ENCODE measurements at places on chromosomes 12 and 14. TPM values are rescaled to one million over a fixed set of nuclear protein-coding genes. Genes with fewer than 3 reads are reported as not detected.

- no peak for DNase-seq
Observed at GRCh38 chr14:86944434-86944833, 1048.5 kb downstream of the GALC start.

DNA sequence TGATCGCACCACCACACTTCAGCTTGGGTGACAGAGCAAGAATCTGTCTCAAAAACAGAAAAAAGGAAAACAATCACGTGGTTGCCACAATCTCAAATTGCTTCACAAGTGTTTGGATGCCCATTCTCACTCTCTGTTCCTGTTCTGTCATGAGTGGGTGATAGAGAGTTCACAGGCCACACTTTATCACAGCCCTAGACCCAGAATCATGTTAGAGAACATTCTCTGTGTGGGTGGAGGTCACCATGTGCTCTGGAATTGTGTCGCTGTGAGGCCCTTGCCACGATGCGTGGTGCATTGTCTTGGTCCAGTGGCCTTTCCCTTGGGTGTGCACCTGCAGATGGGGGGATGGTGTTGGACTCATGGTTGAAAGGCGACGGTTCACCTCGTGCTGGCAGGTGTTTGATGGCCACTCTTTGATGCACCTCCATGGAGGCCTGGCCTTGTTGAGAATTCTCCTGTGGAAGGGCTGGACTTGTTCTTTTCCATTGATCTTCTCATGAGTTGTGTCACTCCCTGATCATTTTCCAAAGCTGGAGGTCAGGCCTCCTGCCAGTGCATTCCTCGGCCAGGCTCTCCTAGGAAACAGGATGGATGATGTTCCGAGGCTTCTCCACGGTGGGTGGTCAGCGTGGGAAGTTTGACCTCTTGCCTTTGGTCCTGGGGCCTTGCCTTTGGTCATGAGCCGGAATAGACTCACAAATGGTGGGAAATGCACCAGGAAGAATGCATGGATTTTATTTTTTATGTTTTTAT is 91.9 kb downstream of the SLC24A4 start:
- DNase-seq: no peak

The TUNAR gene
- not detected for polyA plus RNA-seq

The LRP1 gene
- polyA plus RNA-seq: 130 TPM

The ANKS1B gene
- 2.2 TPM for polyA plus RNA-seq

GRCh38 chr14:100313464-100314230 is 7.4 kb upstream of the SLC25A29 start:
- no peak for DNase-seq

The SYCP3 gene
- 0.41 TPM for polyA plus RNA-seq

Data from hindlimb muscle (tissue), 1 donor.